ENCODE measurements at places on chromosomes 1 and 21.

DNA sequence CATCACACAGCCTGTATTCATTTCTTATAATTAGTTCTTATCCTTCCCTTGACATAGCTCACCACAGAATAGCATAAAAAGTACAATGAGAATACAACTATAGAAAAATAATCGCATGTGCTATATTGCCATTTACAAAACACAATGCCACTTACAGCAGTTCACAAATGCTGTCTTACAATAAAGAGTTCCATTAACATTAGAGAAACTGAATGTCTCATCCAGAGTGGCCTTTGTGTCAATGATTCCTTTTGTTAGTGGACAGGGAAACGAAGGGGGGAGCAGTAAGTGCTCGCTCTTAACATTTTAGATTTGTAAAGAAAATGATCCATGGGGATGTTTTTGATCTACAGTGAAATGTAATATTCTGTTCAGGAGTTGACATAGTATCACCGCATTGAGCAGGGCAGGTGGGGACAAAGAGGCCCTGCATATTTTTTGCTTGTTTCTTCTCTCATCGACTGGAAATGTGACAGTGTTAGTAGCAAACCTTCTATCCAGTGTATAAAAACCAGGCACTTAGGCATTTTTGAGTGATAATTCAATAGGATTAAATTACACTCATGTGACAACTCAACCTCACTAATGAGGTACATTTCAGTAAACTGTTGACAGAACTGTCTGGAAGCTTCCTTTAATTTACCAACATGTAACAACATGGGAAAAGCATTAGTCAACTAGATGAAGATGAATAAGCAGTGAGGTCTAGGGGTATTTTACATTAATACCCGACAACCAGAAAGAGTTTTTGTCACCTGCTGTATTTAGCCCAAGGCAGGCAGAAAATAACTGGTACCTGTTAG lies 35.6 kb upstream of the RRP15 start:
- no peak for DNase-seq

DNA sequence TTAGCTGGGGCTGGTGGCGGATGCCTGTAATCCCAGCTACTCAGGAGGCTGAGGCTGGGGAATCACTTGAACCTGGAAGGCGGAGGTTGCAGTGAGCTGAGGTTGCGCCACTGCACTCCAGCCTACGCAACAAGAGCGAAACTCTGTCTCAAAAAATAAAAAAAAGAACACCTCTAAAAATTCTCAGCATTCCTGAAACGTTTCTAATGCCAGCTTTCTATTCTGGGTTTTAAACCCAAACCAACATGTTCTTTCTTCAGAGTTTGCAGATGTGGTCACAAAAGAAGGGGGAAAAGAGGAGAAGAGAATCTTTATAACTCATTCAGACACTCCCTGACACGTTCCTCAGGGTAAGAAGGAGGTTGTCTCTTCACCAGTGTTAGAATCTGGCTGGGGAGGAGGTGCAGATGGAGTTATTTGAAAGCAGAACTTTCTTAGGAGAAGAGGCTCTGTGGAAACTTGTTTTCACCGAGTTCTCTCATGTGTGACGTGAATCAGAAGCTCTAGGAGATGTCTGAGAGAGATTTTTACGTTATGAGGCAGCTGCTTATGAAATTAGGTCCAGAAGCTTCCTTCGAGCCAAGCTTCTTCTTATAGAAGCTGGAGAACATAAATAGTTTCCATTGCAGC lies 17.8 kb upstream of the CNR2 start:
- no peak for DNase-seq

DNA sequence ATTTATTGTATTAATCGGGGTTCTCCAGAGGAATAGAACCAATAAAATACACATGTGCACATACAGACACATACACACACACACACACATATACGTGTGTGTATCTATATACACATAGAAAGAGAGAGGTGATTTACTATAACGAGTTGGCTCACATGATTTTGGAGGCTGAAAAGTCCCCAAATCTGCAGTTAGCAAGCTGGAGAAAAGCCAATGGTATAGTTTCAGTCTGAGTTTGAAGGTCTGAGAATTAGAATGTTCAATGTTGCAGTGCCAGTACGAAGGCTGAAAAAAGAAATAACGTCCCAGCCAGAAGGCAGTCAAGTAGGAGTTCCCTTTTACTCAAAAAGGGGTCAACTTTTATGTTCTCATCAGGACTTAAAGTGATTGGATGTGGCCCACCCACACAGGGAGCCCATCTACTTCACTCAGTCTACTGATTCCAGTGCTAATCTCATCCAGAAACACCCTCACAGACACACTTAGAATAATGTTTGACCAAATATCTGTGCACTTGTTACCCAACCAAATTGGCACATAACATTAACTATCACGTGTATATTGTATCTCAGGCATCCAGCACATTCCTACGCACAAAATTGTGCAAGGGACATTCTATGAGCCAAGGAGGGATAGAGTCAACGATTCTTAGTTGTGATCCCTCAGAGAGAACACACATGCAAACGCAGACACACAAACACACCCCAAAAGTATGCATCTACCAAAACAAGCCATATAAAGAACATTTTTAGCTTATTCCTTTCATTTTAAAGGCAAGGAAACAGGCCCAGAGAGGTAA lies 195.5 kb upstream of the DUSP10 start:
- DNase-seq = no peak

DNA sequence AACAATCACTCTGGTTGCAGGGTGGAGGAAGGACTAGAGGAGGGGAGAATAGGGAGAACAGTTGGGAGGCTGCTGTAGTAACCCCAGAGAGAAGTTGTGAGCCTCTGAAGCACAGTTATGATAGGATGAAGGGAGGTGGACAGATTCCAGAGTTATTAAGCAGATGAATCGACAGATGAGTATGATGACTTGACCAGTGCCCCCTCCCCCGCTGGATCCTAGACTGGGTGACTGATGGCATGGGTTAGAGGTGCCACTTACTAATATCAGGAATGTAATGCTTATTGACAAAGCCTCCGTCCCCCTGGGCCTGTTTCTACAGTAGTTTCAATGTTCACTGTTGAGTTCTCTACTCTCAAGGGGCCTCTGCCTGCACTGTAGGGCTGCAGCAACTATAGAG lies 14.0 kb upstream of the TIPRL start:
- no peak for DNase-seq

DNA sequence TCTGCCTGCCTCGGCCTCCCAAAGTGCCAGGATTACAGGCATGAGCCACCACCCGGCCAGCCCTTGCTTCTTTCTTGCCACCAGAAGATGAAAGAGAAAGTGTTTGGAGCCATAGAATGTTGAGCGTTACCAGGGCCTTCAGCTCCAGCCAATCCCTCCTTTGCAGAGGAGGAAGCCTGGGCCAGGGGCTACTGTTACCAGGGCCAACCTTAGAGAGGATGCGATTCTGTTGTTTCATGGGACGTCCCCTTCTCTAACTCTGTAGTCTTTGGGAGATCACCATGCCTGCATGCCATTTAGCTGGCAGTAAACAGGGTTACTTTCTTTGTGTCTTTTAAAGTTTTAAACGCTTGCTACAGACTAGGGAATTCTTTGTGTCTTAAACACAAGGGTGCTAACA lies 45.8 kb downstream of the CLDN14 start:
- DNase-seq = no peak

- DNase-seq = no peak
Measured at GRCh38 chr1:174448531-174448883, 743 bp downstream of the GPR52 start.

- DNase-seq = no peak
Measured at GRCh38 chr21:43320526-43320925, 106.4 kb downstream of the SIK1 start.

DNA sequence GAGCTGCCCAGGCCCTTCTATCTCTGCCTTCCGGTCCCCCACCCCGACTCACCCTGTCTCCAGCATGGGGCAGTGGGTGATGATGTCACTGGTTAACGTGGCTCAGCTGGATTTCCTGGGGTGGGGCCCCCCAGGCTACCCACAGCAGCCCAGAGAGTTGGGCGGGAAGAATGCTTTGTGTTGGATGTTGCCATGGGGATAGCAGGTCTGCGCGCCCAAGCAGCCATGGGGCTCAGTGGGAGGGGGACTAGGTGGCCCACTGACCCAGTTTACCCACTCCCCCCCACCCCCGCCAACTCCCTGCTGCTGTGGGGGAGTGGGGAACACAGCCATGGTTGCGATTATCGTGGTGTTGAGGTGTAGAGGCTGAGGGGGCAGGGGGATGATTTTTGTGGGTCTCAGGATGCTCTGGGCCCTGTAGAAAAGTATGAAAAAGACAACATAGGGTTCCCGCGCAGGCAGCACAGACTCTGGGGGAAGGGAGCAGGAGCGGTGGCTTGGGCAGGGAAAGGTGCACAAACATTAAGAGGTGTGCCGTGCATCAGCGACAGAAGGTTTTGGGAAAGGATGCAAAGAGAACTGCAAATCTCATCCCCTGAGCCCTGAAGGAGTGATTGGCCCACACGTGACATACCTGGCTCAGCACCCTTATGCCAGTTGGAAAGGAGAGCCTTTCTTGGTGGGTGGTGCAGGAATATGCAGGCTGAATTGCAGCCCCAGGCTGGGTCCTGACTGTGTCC lies 8.5 kb downstream of the CELSR2 start:
- DNase-seq = no peak

- DNase-seq = no peak
Measured at GRCh38 chr1:230215031-230215430, 148.0 kb downstream of the GALNT2 start.

- no peak for DNase-seq
Measured at GRCh38 chr1:93617670-93618499, 63.8 kb downstream of the BCAR3 start.

GRCh38 chr21:25885405-25885804 lies 150.6 kb downstream of the GABPA start:
- no peak for DNase-seq

DNA sequence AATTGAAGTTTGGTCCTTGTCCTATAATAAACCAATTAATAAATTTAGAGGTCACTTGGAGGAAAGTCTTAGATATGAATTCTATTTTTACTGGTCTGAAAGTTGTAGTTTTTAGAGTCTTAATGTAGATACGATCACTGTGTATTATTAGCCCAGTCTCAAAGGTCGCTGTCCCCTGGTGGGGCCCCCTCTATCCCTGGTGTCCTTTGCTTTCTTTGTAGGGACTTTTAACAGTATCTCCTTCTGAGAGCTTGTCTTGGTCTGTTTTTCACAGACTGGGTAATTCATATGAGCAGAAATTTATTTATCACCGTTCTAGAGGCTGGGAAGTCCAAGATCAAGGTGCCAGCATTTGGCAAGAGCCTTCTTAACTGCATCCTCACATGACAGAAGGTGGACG lies 18.5 kb downstream of the CHD1L start:
- no peak for DNase-seq

DNA sequence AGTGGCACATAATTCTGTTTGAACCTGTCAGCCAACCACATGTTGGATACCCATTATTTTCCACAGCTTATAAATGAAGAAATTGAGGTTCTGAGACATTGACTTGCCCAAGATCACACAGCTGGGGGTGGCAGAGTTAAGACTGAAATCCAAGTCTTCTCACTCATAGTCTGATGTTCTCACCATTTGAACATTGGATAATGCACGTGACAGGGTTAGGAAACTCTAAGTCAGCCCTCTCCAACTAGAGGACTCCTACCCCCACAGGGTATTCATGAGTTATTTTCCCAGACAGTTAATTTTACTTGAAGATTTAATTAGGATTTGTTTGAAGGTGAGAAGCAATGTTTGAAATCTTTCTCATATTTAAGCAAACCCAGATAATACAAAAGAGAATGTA lies 38.1 kb upstream of the C1orf105 start:
- DNase-seq = no peak

GRCh38 chr1:88736633-88737248 lies 52.7 kb downstream of the PKN2 start:
- no peak for DNase-seq

DNA sequence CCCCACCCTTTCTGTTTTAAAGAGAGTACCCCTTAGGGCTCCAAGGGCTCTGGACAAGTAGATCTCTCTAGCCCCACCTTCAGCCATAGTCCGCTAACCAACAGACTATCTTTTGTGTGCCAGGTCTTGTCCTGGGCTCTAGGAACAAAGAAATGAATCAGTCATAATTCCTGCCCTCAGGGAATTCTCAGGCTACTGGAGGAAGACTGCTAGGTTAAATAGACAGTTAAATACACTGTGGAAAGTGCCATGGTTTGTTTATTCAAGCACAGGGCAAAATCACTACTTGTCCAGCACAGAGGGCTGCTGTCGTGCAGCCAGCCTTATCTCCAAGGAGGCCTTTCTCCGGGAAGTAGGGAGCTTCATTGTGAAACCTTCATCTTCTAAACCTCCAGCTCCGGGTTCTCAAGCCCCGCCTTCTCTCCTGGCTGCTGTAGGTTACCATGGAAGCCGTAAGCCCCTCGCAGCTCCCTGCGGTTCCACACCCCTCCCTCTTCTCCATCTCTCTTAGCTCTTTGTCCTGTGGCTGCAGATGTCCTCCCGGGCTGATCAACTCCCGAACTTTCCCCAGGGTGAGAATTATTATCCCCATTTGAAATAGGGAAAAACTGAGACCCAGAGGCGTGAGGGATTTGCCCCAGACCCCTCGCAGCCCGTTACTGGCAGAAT lies 29.8 kb downstream of the SHISAL2A start:
- DNase-seq = no peak

GRCh38 chr1:204885790-204886189 lies 15.1 kb downstream of the NFASC start:
- DNase-seq = no peak

DNA sequence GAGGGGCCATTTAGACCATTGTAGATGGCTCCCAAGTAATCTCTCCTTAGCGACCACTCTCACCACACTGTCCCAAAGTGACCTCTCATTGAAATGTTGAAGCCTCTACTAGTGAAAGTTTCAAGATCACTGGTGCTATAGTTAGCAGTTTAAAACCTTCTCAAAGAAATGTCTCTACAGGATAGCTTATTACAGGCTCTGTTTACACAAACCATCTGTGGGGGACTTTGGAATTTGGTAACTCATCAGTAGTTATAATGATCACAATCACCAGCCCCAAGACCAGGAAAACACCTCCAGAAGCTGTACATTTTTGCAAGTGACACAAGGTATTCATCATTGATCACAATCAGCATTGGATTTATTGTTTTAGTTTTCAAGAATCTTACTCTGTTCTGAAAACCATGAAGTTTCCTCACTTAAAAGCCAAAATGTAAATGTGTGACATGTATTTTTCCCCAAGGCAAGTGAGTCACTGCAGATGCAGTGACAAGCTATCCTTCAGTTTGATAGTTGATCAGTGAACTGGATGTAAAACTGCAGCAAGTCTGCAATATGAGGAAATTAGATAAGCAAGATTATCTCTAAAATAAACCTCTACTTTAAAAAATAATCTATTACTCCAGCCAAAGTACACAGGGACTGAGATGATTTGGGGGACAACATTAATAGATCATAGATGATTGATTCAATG lies 41.9 kb downstream of the C21orf91 start:
- no peak for DNase-seq

DNA sequence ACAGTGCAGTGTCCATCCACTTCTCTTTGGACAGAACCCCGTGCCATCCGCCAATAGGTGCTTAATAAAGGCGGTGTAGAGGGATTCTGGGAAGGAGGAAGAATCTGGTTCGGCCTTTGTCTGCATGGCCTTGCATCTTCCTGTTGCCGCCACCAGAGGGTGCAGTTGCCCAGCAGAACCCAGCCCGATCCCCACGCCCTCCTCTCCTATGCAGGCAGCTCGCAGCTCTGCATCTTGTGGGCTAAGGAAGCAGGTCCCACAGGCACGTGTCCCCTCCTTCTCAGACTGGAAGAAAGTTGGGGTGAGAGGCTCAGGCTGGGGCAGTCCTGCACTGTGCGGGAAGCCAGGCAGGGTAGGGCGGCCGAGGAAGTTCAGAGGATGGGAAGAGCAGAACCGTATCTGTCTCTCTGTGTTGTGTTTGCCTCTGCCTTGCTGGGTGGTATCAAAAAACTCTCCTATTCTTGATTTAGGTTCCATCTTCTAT lies 20.8 kb downstream of the NAV1 start:
- DNase-seq = peak; percentile 37

Measured in stimulated activated CD4-positive, alpha-beta T cell treated with anti-CD3 and anti-CD28 coated beads, Interleukin-1b, Interleukin-23, amount 100 ng/mL, for 1 hour (primary cell).